Stimulated activated CD4-positive, alpha-beta T cell treated with anti-CD3 and anti-CD28 coated beads, Interleukin-15, amount 100 ng/mL, for 48 hours (primary cell): ENCODE measurements at places on chromosomes 2 and 18.

- no peak for DNase-seq
These were observed 35.7 kb downstream of the INHBB start for GRCh38 chr2:120381661-120382060.

DNA sequence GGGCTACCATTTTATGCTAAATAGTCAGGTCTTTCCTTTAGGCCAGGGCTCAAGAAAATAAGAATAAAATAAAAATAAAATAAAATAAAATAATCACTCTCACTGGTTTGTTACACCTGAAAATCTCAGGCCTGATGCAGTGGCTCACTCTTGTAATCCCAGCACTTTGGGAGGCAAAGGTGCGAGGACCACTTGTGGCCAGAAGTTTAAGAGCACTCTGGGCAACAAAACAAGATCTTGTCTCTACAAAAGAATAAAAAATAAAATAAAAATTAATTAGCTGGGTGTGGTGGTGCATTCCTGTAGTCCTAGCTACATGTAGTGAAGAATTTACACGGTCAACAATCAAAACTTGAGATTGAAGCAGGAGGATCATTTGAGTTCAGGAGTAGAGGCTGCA lies 159.4 kb downstream of the NRXN1 start:
- no peak for DNase-seq

- DNase-seq = no peak
These were observed 519.3 kb upstream of the SOX11 start for GRCh38 chr2:5172923-5173322.

GRCh38 chr2:234991793-234992192 lies 40.0 kb downstream of the SH3BP4 start:
- DNase-seq = no peak

DNA sequence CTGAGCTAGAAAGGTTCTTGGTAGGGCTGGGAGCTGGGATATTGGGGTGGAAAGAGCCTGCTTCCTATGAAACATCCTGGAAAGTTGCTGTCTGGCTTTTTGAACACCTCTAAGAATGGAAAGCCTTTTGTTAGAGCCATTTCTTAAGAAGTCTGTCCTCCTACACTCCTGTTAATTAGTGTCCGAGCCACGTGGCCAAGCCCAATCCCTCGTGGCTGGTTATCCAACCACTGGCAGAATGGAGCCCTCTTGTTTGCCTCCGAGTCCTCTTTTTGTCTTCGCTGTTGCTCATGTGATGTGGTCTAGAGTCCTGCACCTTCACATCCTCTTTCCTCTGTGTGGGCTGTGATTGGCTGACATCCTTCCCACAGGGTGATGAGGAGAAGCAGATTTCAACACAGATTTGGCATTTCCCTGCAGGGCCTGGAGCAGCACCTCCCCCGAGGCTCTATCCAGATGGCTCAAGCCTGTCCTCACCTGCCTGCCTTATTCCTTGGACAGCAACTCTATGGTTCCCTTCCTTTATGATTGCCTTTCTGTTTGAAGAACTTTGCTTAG lies 8.2 kb upstream of the TOGARAM2 start:
- no peak for DNase-seq

GRCh38 chr2:241087420-241088268 lies 14.4 kb downstream of the MTERF4 start:
- DNase-seq = no peak

- DNase-seq = no peak
These were observed 9.3 kb upstream of the AGBL5 start for GRCh38 chr2:27042159-27042661.

- DNase-seq = no peak
These were observed 69.6 kb downstream of the TRAPPC12 start for GRCh38 chr2:3449086-3449485.

GRCh38 chr2:144230448-144231085 lies 289.4 kb downstream of the ZEB2 start:
- no peak for DNase-seq
